ENCODE measurements at places on chromosomes 6 and 20.

DNA sequence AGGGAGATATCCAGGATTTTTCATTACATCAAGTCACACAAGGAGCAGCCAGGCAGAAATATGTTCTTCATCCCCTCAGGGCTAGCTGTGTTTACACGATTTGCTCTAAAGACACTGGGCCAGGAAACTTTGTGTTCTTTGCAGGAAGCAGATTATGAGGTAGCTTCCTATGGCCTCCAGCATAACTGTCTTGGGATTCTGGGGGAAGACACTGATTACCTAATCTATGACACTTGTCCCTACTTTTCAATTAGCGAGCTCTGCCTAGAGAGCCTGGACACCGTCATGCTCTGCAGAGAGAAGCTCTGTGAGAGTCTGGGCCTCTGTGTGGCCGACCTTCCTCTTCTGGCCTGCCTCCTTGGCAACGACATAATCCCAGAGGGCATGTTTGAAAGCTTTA lies 11.2 kb downstream of the FAM120B start:
- DNase-seq = no peak

GRCh38 chr6:76135481-76135880 lies 63.0 kb upstream of the IMPG1 start:
- no peak for DNase-seq

- no peak for DNase-seq
These were observed 522.6 kb upstream of the MMS22L start for GRCh38 chr6:97805596-97805995.

- DNase-seq = no peak
These were observed 41.3 kb downstream of the SYNJ2 start for GRCh38 chr6:158022749-158023596.

DNA sequence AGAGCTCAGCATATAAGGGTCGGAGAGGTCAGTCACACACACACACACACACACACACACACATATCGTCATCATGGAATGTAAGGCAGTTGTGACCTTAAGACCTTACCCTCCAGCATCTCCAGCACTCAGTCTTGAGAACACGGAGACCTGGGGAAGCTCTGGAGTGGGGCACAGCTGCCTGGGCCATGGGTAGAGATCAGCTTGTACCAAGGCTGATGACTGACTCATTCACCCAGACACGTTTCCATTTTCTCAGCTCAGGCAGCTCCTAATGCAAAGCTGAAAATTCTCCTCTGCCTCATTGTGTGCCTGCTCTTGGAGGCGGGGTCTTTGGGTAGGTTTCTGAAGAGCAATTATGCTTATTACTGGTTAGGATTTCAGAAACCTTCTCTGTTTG lies 38.3 kb upstream of the PDYN start:
- DNase-seq = no peak

GRCh38 chr6:53896196-53896595 lies 101.4 kb downstream of the LRRC1 start:
- no peak for DNase-seq

GRCh38 chr20:32204205-32205109 lies 3.1 kb downstream of the PLAGL2 start:
- DNase-seq = no peak

DNA sequence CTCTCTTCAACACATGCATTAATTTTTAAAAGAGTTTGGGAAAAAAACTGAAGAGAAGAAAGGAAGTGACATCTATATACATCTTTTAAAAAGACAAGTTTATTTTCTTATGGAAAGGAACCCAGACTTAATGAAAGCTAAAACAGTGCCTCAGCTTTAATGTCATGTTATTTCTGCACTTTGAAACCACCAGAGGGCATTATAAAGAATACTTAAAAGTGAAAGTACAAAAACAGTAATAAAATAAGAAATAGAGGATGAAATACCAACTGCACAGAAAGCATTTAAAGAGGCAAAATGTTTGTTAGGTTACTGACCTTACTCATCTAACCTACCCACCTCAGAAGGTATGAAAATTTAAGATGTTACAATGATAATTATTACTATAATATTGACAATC lies 98.8 kb downstream of the HUS1B start:
- no peak for DNase-seq

DNA sequence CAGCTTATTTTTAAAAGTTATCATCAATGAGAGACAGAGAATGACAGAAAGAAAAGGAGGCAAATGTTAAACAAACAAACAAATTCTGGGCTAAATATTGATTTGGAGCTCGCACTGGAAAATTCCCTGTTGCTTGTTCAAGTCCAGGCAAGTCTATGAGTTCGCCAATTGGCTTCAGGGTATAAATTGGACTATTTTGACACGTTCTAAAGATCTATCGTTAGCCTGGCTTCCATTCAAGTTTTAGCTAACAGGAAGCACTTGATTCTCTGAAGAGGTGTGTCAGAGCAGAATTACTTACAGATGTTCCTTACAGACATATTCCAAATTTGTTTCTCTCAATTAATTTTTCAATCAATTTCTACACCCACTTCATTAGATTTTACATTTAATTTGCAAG lies 15.8 kb upstream of the RFPL4B start:
- DNase-seq = no peak

- DNase-seq = no peak
These were observed 101.3 kb downstream of the IYD start for GRCh38 chr6:150470131-150470530.

DNA sequence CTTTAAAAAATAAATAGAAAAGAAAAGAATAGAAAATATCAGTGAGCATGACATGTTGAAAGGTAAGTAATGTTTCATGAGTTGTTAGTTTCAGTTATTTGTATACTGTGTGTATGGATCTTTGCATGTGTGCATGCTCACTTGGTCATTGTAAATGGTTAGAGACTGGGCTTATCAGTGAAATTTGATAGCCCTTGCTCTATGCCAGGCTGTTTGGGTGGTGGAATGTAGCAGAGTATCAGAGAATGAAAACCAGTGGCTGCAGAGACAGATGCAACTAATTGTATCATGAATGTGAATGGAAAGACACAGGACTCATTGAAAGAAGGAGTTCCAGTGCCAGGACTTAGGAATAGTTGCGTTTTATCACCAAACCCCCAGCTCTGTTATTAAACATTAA lies 4.2 kb downstream of the GSTA2 start:
- DNase-seq = no peak

DNA sequence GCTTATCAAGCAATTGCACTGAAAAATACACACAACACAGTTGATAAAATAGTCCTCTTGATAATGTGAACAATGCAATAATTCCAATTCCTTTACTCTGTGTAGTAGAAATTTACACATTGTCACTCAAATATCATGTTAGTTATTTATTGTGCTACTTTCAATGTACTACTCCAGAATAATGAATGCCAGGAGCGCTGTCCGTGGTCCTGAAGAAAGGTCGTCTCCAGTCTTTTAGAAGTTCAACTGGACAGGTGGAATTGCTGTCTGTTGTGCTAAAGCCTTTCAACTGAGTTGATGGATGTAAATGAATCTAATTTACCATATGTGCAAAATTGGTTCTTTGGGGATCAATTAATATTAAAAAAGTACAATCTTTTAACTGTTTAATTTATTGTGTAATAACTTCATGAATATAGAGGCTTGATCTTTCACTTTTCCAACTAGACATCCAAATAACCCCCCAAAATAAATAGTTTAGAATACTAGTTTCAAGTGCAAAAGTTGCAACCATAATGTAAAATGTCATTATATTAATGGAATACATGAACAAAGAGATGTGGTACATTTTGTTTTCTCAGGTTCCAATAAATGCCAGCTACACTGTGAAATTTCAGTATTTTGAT lies 3.2 kb downstream of the GRIK2 start:
- DNase-seq = no peak

DNA sequence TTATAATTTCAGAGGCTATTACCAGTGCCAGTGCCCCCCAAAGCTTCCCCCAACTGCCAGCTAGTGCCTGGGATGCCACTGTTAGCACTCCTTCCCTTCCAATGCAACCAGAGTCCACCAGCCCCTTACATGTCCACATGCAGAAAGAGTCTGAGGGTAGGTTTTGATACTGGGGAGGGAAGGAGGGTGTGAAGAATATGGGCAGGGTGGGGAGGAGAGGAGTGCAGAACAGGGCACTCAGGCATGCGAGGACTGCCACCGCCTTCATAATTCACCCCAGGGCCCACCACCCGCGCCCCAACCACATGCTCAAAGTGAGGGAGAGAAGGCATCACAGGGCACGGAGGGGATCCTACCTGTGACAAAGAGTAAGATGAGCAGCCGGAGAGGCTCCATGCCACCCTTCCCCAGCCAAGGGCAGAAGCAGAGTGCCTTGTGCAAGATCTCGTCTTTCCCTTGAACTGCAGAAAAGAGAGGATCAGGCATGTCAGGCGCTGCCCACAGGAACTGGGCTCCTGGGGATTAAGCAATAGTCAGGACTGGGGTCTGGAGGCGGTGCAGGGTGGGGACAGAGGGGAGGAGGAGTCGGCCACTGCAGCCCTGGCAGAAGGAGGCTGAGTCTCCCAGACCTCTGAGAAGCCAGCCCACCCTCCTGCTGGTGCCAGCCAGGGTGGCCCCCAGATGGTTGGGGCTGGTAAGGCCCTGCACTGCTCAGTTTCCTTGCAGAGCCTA lies at the start of gene TREM2:
Gene TREM2, minus strand, starts transcription at position 430 of the 732 bp plus-strand sequence. Its CDS starts 34 bp downstream, at position 396.
- DNase-seq = no peak

- DNase-seq = no peak
These were observed 2.2 kb upstream of the PARD6B start for GRCh38 chr20:50728981-50729874.

DNA sequence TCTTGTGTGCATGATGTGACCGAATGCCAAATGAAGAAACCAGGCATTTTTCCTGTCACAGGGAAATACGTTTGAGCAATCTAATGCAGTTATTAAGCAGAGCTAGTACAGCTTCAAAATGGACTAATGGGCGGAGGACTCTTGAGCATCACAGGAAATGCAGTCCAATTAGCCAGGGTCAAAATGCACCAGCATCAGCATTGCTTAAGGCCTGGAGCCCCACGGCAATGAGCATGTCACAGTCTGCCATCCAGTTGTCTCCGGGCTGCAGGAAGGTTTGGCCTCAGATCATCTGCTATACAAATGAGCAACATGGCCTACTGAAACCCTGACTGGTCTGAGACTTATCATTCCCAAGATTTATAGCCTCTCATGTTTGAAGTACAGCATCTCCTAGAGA lies 652.1 kb upstream of the SLC35B3 start:
- DNase-seq = no peak

DNA sequence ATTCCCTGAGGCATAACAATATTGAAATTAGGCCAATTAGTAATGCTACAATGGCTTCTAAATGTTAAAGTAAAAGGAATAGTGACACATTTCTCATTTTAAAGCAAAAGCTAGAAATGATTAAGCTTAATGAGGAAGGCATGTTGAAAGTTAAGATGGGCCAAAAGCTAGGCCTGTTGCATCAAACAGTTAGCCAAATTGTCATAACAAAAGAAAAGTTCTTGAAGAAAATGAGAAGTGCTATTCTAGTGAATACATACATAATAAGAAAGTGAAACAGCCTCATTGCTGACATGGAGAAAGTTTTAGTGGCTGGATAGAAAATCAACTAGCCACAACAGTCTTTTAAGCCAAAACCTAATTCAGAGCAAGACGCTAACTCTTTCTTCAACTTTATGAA lies 12.9 kb downstream of the OR2A4 start:
- no peak for DNase-seq

GRCh38 chr20:46897328-46897880 lies 2.8 kb downstream of the EYA2 start:
- DNase-seq = no peak

DNA sequence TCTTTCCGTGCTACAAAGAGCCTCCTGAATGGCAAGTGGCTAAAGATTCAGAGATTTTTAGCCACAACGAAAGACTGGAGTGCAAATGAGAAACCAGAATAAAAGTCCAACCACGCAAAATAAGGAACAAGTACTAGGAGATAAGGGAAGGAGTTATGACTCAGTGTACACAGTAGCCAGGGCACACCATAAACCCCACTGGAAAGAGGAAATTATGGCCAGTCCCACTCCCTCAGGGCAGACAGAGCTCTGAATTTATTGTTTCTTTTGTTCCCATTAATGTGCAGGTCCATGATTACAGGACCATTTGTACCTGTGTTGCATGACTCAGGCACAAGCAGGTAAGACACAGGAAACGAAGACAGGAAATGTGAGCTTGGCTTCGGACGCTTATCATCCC lies 150.3 kb upstream of the PREP start:
- DNase-seq = no peak

- no peak for DNase-seq
These were observed 3.0 kb downstream of the TSHZ2 start for GRCh38 chr20:52975029-52975732.

- DNase-seq = no peak
These were observed 253.9 kb downstream of the SLC24A3 start for GRCh38 chr20:19466206-19466928.

DNA sequence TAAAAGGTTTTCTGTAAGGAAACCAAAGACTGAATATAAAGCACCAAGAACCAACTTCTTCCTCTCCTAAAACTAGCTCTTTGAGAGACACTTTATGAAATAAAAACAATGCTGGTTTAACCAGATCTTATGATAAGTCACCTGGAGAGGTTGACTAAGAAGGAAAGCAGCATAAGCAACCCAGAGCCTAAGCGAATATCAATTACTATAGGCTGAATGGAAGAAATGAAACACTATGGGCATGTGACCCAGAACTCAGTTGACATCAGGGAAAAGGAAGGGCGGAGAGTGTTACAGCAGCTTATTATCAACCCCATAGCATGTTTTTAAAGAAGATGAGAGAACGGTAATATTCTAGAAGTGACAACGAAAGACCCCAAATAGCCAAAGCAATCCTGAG lies 94.1 kb upstream of the STMND1 start:
- no peak for DNase-seq

DNA sequence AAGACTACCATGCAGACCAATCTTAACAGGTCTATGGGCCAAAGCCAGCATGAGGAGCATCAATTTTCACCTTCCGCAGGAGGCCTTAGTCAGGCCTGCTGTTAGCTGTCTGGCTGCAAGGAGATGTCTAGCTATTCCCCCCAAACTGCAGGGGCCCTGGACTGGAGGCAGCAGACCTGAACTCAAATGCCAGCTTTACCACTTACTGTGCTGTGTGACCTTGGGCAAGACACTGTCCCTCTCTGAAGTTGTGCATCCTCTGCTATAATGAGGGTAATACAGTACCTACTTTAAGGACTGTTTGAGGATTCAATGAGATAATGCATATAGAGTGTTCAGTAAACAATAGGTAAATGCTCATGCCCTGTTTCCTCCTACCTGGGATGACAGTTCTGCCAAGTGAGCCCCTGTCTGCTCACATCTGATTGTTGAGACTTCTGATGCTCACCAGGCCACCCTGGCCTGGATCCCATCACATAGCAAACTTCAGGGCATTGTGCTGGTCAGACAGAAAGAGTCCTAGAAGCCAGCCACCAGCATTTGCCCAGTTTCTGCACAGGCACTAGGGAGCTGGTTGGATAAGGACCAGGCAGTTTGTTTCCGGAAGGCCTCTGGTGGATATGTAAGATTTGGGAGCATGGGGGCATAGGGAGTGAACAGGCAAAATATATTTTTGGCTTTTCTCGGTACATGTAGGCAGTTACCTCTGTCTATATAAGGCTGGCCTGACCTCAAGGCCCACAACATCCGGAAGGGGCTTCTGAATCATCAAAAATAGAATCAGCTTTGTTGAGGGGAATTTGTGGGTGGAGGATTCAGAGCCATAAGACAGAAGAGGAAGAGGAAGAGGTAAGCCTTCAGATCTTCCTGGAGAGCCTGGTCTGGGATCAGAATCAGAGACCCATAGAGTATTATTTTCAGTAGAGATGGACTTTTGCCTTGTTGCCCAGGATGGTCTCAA lies 2.3 kb upstream of the OCSTAMP start:
- DNase-seq = no peak
